ENCODE measurements at places on chromosomes 2 and 18.

GRCh38 chr2:111710085-111710484 is 173.9 kb downstream of the ANAPC1 start:
- DNase-seq: no peak

GRCh38 chr2:173708806-173709205 is 256.4 kb downstream of the SP3 start:
- no peak for DNase-seq

- no peak for DNase-seq
These were observed 131.0 kb downstream of the PHLPP1 start for GRCh38 chr18:62846313-62846712.

DNA sequence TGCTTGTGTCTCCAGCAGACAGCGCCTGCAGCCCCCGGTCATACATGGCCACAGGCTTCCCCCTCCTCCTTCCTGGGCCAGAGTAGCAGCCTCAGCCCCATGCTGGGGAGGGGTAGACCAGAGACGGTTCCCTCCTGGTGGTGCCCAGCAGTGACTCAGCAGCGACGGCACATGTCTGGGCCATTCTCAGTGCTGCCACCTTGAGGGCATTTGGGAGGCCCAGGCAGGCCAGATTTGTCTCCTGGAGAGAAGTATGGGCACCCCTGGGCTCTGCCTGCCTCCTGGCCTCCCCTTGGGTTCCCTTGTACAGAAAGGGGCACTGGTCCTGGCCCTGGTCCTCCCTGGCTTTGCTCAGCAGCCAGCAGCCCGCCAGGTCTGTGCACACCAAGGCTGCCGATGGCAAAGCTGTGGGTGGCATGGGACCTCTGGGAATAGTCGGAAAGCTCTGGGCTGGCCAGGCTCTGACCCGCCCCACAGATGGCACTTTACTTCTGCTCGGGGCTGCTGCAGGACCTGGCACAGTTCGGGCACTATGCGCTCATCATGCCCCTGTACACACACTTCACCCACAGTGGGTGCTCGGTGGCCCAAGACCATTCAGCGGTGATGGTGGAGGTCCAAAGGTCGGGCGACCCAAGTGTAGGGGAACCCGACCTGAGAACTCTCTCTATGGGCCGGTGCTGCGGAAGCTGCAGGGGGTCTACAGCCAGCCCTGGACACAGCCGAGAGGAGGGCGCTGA is 11.4 kb upstream of the ALPI start:
- DNase-seq: peak; percentile 48

- DNase-seq: no peak
These were observed 364.3 kb downstream of the RNF144A start for GRCh38 chr2:7281231-7282201.

GRCh38 chr2:48165070-48165753 is 258.9 kb upstream of the FBXO11 start:
- no peak for DNase-seq

- DNase-seq: no peak
These were observed 73.1 kb downstream of the MAPK4 start for GRCh38 chr18:50632895-50633515.

DNA sequence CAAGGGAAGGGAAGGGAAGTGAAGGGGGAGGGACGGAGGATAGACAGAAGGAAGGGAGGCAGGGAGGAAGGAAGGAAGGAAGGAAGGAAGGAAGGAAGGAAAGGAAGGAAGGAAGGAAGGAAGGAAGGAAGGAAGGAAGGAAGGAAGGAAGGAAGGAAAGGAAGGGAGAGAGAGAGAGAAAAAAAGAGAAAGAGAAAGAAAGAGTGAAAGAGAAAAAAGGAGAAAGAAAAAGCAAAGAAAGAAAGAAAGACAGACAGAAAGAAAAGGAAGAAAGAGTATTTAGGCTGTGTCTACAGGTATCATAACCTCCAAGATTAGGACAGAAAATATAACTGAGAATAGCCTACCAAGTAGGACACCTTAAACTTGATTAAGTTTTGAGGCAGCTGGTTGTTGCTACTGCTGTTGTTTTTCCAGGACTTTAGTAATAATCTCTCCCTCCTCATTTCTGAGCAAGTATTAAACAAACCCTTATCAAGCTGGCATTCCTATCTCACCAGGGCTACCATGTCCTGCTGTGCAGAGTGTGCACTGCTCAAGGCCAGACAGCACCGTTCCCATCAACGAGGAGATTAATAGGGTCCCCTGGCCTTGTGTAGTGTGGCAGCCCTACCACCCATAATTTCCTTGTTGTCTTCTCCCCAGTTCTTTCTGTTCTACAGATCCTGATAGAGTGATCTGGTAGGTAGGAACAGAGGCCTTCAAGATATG is 90.5 kb upstream of the FHL2 start:
- DNase-seq: no peak

- DNase-seq: no peak
These were observed 226.6 kb downstream of the ALPK2 start for GRCh38 chr18:58402247-58402646.

- DNase-seq: no peak
These were observed 21.6 kb upstream of the USP34 start for GRCh38 chr2:61492476-61492875.

DNA sequence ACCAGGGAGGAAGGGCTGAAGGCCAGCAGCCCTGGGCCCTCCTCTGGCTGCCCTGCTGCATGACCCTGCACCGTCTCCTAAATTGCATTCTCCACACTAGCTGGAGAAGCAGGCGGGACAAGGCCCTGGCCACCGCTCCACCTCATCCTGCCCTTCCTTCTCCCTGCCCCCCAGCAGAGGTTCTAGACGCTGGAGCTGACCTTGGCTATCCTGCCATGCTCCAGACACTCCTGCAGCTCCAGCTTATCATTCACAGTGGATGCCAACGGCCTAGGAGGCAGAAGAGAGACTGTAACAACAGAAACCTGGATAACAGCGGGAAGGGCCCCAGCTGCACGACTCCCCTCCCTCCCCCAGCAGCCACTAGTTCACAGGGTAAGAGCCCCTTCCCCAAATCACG is 68.4 kb upstream of the POMC start:
- no peak for DNase-seq

DNA sequence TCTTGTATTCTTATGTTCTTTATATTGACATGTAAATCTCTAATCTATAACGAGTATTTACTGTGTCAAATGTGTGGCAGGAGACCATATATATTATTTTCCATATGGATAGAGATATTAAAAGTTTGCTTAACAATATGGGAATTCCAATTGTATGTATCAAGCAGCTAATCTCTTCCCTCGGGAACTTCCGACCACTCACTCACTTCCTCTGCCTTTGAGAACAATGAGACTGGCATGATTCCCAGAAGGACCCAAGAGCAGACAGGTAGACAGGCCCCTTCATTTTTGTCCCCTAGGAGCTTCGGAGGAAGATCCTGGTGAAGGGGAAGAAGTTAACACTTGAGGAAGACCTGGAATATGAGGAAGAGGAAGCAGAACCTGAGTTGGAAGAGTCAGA is 24.1 kb downstream of the PLCD4 start:
- DNase-seq: no peak

DNA sequence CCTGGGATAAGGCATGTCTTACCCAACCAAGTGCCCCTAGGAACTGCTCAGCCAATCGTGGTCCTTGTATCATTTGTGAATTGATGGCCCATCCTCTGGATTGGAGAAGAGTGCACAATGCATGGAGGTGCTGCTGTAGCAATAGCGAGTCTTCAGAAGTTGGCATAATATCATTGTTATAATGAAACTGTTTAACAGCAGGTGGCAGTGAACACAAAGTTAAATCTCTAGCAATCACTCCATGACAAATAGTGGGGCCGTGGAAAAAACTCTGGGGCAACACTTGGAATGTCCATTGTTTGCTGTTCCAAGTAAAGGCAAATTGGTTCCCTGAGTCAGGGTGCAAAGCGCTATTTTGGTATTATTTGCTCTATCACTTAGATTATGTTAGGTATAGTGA is 11.4 kb downstream of the REG1A start:
- DNase-seq: no peak

- DNase-seq: no peak
These were observed 139.6 kb downstream of the SOCS6 start for GRCh38 chr18:70428439-70428838.

GRCh38 chr2:152445791-152446201 is 110.8 kb downstream of the FMNL2 start:
- DNase-seq: no peak

DNA sequence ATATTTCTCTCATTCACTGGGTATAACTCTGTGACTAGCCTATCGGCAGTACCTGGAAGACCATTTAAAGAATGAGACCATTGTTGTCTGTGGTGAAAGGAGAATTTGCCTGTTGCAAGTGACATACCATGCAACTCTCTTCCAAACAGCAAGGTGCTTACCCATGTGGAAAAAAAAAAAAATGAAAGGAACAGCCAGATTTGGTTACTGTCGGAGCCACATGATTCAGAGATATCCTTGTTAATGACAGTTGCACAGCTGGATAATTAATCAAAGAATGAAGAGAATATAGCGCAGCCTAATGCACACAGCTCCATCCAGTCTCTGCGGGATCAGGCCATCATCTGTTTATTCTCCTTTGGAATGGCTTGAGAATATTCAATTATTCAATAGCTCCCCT is 141.8 kb downstream of the HRH4 start:
- no peak for DNase-seq

GRCh38 chr2:65278531-65278981 is 50.9 kb downstream of the ACTR2 start:
- DNase-seq: no peak

DNA sequence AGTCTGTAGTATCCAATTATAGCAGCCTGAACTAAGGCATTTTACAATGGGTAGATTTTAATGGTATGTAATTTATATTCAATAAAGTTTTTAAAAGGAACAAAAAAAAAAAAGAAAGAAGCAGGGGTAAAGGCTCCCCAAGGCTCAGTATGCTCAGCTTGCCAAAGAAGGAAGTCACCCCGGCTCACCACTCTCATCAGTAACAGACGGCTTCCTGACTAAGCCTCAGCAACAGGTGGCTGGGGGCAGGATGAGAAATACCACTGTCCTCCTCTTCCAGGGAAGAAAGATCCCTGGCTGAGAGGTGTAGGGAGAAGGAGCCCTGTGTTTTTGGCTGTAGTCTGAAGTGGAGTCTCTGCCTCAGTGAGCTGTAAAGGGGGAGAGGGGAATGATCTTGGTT is 121.2 kb downstream of the ARHGEF4 start:
- no peak for DNase-seq

DNA sequence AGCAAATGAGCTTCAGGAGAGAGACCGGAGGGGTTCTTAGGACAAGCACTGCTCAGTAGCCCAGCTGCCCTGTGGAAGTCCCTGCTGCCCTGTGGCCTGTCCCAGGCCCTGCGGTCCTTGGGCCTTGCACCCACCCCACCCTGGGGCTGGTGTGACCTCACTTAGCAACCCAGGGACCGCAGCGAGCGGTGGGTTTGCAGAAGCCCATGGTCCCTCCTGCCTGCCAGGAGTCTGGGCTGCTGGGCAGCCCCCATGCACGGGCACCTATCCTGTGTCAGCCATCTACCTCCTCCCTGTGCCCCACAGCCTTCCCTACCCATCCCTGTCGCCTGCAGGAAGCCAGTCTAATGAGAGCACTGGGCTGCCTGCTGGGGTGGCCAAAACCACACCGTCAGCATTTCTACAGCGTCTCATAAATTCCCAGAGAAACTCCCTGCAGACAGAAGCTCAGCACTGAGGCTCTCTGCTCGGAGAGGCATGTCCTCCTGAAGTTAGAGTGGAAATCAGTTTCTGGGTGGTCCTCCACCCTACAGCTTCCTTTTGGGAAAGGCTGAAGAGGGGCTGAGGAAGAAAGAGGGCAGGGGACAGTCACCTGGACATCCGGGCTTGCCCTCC is 231.1 kb upstream of the HS6ST1 start:
- no peak for DNase-seq

GRCh38 chr2:129233166-129233565 is 746.3 kb upstream of the RAB6C start:
- DNase-seq: peak; percentile 57

GRCh38 chr2:227524665-227525064 is 52.7 kb downstream of the AGFG1 start:
- DNase-seq: no peak

Data from head of caudate nucleus (tissue), 42 donors.